ENCODE measurements at places on chromosomes 16 and 17. TPM values are rescaled to one million over a fixed set of nuclear protein-coding genes. Genes with fewer than 3 reads are reported as not detected.

The ALOX12B gene
- total RNA-seq: not detected

GRCh38 chr17:37772982-37773381 is 28.1 kb upstream of the HNF1B start:
- DNase-seq: no peak

- no peak for DNase-seq
Measured at GRCh38 chr17:72143245-72143644, 22.4 kb downstream of the SOX9 start.

The PIGW gene
- 4.9 TPM for total RNA-seq

DNA sequence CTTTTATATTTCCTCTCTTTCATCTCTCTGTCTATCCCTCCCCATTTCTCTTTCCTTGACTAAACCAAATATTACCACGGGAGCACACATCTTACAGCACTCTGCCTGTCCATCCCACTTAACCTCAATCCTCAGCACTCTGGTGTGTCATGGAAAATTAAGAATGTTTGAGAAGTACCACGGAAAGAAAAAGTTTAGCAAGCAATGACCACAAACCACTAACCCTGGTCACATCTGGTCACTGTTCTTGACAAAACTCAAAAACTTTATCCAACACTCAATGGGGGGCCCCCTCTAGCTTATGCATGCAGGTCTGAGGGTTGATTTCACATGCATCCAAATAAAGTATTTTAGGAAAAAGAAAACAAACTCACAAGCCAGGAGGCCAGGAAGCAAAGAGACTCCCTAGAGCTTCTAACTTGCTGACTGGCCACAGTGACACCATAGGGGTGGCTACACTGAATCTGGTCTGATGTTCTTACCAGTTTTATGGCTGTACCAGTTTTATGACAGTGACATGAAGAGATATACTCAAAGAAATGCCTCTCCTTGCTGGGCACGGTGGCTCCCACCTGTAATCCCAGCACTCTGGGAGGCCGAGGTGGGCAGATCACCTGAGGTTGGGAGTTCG is 229.2 kb downstream of the STX8 start:
- DNase-seq: no peak
